ENCODE measurements at places on chromosomes 11 and 22. TPM values are rescaled to one million over a fixed set of nuclear protein-coding genes. Genes with fewer than 3 reads are reported as not detected.

DNA sequence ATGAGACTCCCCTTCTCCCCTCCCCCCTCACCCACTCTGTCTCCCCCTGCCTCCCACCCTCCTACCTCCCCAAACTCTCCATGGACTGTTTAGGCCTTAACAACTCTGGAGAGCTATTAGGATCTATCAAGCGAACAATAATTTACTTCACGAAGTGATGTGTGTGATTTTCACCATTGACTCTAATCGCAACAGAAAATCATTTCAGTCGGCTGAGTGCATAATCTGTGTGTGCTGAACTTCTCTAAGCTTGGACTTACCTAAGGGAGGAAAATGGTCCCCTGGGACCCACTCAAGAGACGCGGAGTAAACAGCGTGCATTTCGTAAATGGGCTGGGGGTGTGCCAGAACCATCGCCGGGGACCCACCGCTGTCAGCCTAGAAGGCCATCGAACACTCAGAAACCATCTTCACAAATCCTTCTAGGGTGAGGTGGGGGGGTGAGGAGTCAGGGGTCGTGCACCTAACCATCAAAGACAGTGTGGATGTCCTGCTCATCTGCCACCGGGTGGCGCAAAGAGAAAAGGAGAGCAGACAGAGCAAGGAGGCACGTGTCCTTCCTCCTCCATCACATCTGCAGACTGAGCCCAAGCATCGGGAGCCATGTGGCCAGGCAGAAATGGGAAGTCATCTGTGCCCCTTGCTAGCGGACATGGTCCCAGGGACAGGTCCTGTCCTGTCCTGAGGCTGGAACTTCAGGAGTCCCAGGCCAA lies 62.1 kb upstream of the NUP50 start:
- H3K27ac ChIP-seq = no peak overlapping the region
- no peaks in the 10 kb centered on the region for H3K27me3 ChIP-seq
- H3K4me1 ChIP-seq = no peaks in the 10 kb centered on the region
- peak; percentile 31 for DNase-seq
- H3K4me3 ChIP-seq = no peak overlapping the region

DNA sequence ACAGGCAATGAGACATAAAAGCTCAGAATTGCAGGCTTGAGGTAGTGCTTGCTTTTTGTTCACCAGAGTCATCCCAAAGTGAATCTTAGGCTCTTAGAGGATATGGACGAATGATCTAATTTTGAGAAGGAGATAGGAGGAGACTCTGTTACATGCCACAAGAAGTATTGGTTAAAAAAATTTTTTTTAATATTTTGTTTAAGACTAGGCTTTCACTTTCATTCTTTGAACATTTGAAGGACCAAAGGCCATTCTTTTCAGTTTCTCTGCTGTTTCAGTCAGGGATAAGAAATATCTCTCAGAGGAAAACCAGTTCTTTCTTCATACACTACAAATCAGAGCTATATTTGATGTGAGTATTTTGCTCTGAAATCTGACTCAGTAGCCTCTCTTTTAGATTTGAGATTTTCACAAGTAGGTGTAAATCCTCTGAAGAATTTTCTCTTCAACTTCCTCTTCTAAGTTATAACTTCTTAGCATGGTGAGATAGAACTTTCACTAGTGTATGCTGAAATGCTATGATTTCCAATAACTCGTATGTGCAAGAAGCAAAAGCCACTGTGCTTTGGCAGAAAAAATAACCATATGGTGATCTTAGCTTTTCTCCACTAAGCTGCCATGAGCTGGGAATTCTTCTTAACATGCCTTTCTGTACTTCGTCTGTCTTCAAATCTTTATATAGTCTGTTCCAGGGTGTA lies 24.1 kb upstream of the FAM181B start:
- H3K4me1 ChIP-seq = no peaks in the 10 kb centered on the region
- H3K27me3 ChIP-seq = no peaks in the 10 kb centered on the region

- no peak overlapping the region for H3K4me3 ChIP-seq
- no peaks in the 10 kb centered on the region for H3K27me3 ChIP-seq
- H3K4me1 ChIP-seq = peaks cover 9% of the 10 kb centered on the region
- DNase-seq = peak; percentile 63
- no peak overlapping the region for H3K27ac ChIP-seq
Observed at GRCh38 chr11:75328426-75329277, 22.8 kb downstream of the ARRB1 start.

GRCh38 chr11:71532036-71532610 lies 5.1 kb downstream of the KRTAP5-7 start:
- no peaks in the 10 kb centered on the region for H3K4me1 ChIP-seq
- no peaks in the 10 kb centered on the region for H3K27me3 ChIP-seq
- DNase-seq = no peak
- no peaks in the 10 kb centered on the region for H3K36me3 ChIP-seq
- H3K27ac ChIP-seq = no peak overlapping the region

GRCh38 chr11:1307998-1308742 lies 1.3 kb downstream of the TOLLIP start:
- no peaks in the 10 kb centered on the region for H3K36me3 ChIP-seq
- H3K4me1 ChIP-seq = peaks cover 6% of the 10 kb centered on the region
- no peak overlapping the region for H3K27ac ChIP-seq
- H3K4me3 ChIP-seq = peak overlapping the region; percentile 70
- no peaks in the 10 kb centered on the region for H3K27me3 ChIP-seq

- H3K4me1 ChIP-seq = no peaks in the 10 kb centered on the region
- H3K36me3 ChIP-seq = no peaks in the 10 kb centered on the region
- H3K27me3 ChIP-seq = no peaks in the 10 kb centered on the region
- no peak overlapping the region for H3K4me3 ChIP-seq
Observed at GRCh38 chr11:73137262-73137943, 4.7 kb downstream of the FCHSD2 start.

DNA sequence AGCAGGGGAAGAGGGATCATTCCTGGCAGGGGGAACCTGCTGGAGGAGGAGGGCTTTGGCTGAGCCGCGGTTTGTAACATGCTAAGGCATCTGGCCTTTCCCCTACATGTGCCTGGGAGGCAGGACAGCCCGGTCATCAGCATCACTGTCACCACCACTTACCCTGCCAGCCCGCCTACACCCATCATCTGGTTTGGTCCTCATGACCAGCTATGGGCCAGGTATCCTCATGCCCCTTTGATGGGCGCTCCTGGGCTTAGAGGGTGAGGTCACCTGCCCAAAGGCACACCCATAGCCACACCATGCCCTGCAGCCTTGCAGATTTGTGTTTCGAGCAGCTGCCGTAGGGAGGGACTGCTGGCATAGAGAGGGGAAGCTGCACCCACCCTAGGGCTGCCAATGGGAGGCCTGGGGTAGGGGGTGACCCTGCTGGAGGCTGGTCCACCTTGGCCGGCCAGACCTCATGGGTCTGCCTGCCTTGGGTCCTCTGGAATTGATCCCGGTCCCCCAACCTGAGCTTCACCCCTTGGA lies 2.6 kb downstream of the MRGPRF start:
- no peak for DNase-seq
- no peaks in the 10 kb centered on the region for H3K27me3 ChIP-seq
- peaks cover 7% of the 10 kb centered on the region for H3K4me1 ChIP-seq

DNA sequence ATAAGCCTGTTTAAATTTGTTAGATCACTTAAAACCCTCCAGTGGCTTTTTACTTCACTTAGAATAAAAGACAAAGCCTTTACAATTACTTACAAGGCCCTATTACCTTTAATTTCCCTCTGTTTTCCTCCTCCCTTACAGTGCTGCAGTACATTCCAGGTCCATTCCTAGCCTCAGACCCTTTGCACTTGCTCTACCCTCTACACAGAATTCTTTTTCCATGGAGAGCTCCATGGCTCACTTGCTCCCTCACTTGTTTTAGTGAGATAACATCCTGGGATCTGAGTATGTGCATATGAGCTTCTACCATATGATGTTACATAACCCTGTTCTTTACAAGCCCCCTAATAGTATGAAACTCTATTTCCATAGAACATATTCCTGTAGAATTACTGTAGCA lies 24.4 kb downstream of the ZNF214 start:
- DNase-seq = no peak
- H3K4me3 ChIP-seq = no peak overlapping the region
- no peaks in the 10 kb centered on the region for H3K36me3 ChIP-seq
- H3K27me3 ChIP-seq = no peaks in the 10 kb centered on the region

DNA sequence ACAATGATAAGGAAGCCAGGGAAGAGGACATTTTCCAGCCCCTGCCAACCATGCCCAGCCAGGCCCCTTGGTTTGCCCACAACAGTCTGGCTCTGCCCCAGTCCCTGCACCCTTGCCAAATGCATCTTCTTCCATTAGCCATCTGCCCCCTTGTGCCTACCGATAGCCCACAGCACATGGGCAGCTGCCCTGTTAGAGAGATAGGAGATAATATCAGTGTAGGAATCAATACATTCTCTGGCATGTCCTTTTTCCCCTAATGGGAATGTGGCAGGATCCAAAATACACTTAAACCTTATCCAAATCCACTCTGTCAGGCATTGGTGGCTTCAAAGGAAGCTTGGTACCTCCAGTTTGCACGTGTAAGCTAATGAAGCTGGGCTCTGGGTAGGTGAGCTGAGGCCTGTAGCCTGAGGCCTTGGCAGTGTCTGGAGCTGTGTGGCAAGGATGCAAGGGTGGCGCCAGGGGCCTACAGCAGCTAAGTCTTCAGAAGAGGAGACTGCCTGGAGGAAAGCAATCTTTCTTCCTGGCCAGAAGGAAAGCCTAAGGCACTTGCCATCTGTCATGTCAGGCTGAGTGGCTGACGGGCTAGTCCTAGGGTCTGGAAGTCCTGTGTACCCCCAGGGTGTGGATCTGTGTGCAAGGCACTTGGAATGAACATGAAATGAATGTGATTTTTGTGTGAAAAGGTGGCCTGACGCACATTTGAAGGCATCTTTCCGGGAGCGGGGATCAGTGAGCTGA lies 164.2 kb upstream of the TBCEL start:
- no peak for DNase-seq
- no peaks in the 10 kb centered on the region for H3K27me3 ChIP-seq
- no peak overlapping the region for H3K27ac ChIP-seq
- no peaks in the 10 kb centered on the region for H3K36me3 ChIP-seq
- no peak overlapping the region for H3K4me3 ChIP-seq
- H3K4me1 ChIP-seq = no peaks in the 10 kb centered on the region

DNA sequence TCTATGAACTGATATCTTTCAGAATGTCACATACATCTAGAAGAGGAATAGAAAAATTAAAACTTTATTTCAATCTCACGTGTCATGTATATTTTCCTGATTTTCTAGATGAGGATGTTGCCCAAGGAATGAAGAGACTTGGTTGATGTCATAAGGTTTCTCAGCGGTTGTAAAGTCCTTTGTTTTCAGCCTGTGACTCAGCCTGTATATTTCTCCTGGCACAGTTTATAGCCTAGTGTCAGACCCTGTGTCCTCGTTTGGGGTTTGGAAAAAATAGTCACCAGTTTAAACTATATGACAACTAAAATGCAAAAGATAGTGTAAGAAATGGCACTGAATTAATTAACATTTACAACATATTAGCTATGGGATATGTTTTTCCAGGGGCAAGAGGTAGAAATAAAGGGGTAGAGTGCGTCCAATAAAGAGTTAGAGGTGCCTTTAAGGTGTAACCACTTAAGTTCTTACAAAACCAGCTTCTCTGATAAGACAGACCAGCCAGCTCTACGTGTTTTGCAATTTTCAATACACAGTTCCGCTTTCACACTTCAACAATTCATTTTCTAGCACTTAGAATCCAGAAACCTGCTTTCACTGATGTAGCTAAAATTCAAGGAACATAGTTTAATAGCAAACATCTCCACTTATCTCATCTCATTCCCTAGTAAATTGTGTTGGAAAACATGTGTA lies 1432.6 kb upstream of the TENM4 start:
- no peaks in the 10 kb centered on the region for H3K36me3 ChIP-seq
- no peaks in the 10 kb centered on the region for H3K27me3 ChIP-seq
- no peak overlapping the region for H3K27ac ChIP-seq
- no peak for DNase-seq
- H3K4me1 ChIP-seq = no peaks in the 10 kb centered on the region
- H3K4me3 ChIP-seq = no peak overlapping the region

DNA sequence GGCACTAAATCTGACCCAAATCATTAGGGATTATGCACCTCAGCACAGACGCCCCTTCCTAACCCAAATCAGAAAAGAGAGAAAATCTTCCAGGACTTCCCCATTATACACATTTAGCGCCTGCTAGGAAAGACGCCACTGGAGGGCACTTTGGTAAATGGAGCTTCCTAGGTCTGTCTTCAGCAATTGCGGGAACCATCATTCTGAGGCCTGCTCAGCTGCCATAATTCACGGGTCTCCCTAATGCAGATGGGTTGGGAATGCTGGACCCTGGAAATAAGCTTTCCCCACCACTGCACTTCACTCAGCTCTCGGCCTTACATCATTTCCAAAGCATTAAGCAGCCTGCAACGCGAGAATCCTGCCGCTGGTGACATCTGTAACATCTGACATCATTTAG lies 86.2 kb upstream of the OPCML start:
- no peaks in the 10 kb centered on the region for H3K4me1 ChIP-seq
- no peak overlapping the region for H3K27ac ChIP-seq
- no peaks in the 10 kb centered on the region for H3K27me3 ChIP-seq
- H3K4me3 ChIP-seq = no peak overlapping the region
- no peaks in the 10 kb centered on the region for H3K36me3 ChIP-seq

GRCh38 chr11:34214961-34215805 lies 109.8 kb downstream of the NAT10 start:
- H3K27ac ChIP-seq = no peak overlapping the region
- no peaks in the 10 kb centered on the region for H3K4me1 ChIP-seq
- H3K27me3 ChIP-seq = no peaks in the 10 kb centered on the region
- DNase-seq = no peak

DNA sequence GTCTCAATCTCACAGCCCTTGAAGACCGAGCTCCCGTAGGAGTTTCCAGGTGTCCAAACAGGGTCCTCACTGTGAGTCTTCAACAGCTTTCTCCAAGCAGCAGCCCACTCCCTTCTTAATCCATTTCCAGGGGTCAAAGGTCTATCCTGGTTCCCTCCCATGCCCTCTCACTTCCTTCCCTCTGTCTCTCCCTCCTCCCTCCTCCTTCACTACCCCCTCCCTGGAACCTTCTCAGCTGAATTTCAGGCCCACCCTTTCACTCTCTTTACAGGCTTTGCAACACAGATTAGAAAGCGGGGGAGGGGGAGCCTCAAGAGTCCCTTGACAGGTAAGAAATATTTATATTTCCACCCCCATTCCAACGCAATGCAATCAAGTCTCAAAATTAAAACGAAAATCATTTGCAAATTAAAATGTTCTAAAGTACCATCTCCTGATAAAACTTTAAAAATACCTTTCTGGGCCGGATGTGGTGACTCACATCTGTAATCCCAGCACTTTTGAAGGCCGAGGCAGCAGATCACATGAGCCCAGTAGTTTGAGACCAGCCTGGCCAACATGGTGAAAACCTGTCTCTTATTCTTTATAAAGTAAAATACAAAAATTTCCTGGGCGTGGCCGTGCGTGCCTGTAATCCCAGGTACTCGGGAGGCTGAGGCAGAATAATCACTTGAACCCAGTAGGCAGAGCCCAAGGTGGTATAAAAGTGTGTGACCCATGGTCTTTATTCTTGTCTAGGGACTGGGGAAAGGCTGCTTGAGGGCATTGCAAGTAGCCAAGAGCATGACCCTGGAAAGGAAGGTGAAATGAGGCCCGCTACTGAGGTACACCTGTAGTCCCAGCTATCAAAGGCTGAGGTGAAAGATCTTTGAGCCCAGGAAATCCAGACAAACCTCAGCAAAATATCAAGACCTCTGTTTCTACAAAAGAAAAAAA lies 865 bp upstream of the ZNF280A start:
- H3K4me3 ChIP-seq = no peak overlapping the region
- no peaks in the 10 kb centered on the region for H3K4me1 ChIP-seq
- H3K36me3 ChIP-seq = no peaks in the 10 kb centered on the region
- H3K27ac ChIP-seq = no peak overlapping the region

CHRNA10 gene
- total RNA-seq = not detected

SHANK3 gene
- total RNA-seq = 18.4 TPM

SNX32 gene
- 2.6 TPM for total RNA-seq

APOBEC3F gene
- 4.2 TPM for total RNA-seq

APOL4 gene
- 1.0 TPM for total RNA-seq

MPPED2 gene
- total RNA-seq = 16.3 TPM

ELFN2 gene
- total RNA-seq = not detected

Measured in uterus (tissue), 4 donors.